Stimulated activated CD4-positive, alpha-beta T cell treated with anti-CD3 and anti-CD28 coated beads, Interleukin-1b, Interleukin-23, amount 100 ng/mL, for 1 hour (primary cell): ENCODE measurements at places on chromosomes 4 and X.

DNA sequence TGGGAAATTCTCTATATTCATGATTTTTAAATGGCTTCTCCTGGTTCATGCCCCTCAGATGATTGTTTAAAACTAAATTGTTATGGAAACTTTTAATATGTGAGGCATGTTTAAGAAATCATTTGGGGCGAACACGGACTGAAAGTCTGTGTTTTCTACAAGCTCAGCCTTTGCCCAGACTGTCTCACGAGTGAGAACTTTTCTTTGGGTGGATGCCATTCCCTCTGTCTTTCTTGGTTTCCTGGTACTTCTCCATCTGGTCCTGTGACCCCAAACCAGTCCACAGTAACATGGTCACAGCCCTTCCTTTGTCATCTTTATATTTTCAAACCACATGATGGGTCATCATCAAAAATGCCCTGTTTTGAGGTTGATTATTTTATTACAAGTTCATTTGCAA is 186.6 kb upstream of the GNPDA2 start:
- DNase-seq: no peak

DNA sequence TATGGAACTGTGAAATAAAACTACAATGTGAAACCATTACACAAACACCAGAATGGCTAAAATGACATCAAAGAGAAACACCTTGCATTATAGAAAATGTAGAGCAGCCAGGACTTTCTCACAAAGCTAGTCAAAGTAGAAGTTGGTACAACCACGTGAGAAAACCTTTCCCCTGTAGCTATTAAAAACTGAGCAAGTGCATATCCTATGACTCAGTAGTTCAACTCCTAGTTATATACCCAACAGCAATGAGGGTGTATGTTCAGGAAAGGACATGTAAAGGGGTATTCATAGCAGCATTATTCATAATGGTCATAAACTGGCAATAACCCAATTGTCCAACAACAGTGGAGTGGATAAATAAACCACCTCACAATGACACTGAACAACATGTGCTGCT is 177.5 kb upstream of the NUDT10 start:
- no peak for DNase-seq

GRCh38 chr4:118729287-118730286 is 44.4 kb downstream of the METTL14 start:
- no peak for DNase-seq

DNA sequence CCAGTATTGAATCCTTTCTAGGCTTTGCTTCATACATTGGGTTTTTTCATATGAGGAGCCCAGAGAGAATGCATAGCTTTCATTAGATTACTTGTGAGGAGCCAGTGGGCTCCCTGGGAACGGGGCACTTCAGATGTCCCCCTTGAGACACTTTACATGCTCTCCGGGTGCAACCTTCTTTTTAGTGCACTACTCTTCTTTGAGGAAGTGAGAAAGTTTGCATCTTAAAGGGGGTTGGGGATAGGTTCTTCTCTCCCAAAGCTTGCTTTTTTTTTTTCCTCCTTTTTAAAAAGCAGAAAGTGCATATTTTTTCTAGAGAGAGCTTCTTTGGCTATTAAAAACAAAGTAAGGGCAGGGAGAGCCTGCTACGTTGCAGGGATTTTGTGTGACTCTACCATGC is 4.3 kb downstream of the HADH start:
- no peak for DNase-seq

DNA sequence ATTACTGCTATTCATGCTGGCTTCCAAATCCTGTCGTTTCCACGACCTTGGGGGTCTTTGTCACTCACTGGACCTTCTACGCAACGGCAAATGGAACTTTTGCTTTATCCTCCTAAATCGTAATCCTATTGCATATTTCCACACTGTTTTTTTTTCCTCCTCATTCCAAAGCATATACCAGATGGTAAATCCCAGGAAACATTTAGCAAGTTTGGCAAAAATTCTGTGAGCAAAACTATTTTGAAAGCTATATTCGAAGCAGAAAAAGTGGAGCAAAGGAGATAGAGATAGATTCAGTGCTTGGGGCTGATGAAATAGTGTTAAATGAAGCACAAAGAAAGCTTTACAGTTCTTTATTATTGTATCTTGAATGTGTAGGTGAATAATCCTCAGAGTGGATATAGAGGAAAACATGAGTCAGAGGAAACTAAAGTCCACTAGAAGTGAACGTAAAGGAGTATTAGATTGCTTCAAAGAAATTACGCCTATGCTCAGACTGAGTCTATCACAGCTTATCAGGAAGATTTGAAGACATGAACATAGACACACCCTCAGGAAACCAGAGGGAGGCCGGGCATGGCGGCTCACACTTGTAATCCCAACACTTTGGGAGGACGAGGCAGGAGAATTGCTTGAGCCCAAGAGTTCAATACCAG is 50.2 kb upstream of the FAM9A start:
- no peak for DNase-seq

- no peak for DNase-seq
Measured at GRCh38 chr4:2850966-2851798, 7.5 kb downstream of the ADD1 start.

DNA sequence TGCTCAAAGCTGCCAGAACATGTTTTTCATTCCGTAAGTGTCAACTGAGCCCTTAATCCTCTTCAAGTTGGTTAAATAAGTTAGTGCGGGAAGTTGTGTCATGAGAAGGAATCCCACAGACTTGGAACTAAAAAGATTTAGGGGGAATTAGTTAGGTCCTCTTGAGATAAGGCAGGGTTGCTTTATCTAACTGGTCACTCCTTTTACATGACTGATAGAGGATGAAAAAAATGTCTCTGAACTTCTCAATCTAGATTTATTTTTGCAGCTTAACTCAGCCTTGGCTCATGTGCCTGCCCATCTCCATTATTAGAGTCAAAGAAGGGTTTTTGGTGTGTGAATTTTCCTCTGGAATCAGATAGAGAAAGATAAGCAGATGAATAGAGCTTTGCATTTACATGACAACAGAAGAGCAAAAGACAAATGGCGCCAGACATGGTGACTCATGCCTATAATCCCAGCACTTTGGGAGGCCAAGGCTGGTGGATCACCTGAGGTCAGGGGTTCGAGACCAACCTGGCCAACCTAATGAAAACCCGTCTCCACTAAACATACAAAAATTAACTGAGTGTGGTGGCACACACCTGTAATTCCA is 882.9 kb downstream of the RPA4 start:
- no peak for DNase-seq

- no peak for DNase-seq
Measured at GRCh38 chr4:52472444-52472843, 186.7 kb downstream of the USP46 start.

DNA sequence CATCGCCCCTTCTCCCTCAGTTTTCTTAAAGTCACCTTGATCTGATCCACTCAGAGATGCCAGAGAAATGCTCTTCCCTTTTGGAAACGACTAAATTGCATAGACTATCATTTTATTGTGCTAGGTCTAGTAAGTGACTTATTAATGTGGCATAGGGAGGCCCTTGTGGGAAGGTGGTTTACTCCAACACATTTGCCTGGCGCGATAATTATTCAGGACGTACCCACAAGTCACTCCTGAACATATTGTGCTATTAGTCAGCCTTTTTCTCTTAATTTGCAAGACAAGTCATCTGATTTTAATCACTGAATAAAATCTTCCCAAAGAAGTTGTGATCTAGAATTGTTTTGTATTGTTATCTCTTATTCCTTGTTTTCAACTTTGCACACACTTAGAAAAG is 7.6 kb downstream of the ENPEP start:
- no peak for DNase-seq

DNA sequence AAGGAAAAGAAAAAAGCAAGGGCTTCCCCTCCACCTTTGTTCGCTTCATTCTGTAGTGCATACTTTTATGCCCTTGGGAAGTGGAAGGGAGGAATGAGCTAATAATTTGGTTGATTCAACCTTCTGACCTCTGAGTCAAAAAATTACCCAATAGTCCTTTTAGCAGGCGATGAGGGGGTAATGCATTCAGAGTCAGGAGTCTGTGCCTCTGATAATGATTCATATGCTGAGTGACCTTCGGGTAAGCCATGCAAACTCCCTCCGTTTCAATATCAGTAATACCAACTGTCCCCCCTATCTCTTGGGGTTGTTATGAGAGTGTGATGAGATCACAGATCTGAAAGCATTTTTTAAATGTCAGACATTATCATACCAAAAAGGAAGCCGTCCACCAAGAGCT is 41.6 kb upstream of the ACSL4 start:
- no peak for DNase-seq

GRCh38 chrX:103517246-103517645 is 2.0 kb downstream of the RAB40A start:
- no peak for DNase-seq

DNA sequence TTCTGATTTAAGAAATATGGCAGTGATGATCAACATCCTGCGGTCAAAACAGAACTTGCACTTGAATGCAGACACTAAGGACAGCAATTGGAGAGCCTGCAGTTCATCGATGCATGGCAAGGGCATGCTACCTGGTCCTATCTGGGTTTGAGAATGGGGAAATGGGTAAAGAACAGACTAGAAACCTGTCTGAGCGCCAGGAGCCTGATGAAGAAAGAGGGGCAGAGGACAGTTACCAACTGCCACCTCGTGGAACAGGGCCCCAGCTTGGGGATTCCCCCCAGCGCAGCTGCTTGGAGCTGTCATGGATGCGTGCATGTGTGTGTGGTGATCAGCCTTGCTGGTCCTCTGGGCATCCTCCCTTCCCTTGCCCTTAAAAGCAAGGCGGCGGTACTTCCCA is 30.2 kb upstream of the NKRF start:
- no peak for DNase-seq

DNA sequence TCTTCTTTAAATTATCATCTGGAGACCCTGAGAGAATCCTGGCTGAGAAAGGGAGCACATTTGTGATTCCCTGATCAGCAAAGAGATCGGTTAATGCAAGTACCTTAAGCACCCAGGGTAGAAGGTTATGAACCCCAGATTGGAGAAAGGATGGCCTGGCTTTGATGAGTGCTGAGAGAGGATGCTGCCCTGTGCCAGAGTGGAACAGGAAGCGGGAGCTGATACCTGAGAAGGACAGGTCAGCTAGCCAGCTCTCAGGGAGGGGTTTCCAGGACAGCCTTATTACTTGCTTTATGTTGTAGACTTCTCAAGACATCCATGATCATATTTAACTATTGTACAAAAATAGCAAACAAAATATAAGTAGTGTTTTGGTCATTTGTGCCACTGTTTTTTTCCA is 141.9 kb downstream of the GATB start:
- DNase-seq: no peak

DNA sequence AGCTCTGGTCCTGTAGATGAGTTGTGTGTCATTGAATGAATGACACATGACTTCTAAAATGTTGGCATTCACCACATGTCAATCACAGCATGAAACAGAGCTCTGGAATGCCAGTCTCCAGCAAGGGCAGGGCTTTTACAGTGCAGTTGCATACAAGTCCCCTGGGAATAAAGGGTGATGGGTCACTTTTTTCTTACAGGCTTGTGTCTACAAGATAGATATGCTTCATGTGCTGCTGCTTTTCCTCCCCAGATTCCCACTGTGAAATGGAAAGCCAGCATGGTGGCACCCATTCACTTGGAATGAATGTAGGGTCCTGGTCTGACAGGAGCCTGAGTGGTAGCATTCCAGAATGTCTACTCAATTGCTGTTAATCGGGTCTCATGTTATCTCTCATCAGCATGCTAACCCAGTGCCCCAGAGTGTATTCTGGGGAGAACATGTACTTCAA is 159.1 kb upstream of the KIT start:
- no peak for DNase-seq

DNA sequence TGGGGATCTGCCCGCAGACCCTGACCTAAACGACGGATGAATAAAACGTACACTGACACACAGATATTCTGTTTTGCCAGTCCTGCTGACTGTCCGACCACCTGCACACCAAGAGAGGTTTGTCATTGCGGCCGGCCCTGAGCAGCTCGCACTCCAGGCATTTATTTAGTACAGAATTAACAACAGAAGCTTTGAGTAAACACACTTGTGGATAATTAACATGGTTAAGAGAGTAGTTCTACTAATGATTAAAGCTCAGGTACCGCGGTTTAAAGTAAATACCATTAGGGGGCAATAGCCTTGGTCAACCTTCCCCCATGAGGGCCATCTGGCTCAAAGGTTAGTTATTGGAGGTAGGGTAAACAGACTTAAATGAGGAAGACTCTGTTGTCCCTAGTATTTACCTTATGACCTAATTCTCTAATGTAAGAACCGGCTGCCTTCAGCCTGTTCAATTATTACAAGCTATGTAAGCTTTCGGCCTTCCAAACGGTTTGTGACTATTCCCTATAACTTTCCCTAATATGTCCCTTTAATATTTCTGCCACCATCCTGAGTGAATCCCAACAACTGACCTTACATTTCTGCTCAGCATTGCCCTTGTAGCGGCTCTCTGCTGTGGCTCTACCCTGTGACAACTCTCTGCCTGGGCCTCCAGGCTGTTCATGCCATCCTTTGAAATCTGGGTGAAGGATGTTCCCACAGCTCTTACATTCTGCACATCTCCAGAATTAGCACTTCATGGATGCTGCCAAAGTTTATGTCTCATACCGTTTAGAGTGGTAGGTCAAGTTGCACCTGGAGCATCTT is 46.9 kb upstream of the SYTL5 start:
- DNase-seq: no peak

DNA sequence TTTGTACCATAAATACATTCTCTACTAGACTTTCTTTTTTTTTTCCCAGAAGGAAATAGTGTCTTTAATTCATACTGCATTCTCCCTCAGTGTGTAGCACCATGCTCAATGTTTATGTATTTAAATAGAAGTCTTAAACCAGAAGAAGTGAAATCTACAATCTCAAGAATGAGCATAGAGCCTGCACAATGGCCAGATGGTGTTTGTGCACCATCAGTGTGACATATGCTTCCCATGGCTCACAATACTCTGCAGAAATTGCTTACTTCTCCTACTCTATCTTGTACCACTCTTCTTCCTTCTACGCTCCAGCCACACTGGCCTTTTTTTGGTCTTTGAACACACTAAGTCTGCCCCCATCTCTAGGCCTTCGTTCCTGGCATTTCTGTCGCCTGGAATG is 2.6 kb upstream of the DOCK11 start:
- DNase-seq: no peak

DNA sequence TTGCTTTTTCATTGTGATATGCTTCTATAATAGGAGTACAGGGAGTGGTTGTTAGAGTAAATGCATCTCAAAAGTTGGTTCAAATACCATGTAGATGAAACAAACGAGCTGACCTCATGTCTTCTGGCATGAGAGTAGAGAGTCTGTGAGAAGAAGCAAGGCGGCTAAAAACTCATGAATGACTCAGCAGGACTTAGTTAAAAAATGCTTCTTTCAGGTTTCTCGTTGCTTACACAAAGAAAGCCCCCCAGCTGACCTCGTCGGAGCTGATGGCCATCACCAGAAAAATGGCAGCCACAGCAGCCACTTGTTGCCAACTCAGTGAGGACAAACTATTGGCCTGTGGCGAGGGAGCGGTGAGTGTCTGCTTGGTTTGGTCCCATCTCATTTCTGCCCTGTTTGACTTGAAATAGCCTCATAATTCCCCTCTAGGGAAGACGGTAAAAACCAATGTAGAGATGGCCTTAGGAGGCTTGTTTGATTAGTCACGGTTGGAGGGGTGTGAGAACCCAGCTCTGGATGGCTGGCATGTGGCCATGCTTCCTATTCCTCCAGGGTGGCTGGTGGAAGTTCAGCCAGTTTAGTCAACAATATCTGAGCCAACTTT is 14.5 kb downstream of the AFP start:
- no peak for DNase-seq

GRCh38 chr4:181479141-181479540 is 764.1 kb upstream of the TENM3 start:
- DNase-seq: no peak
